ENCODE measurements at places on chromosomes 3 and 15.

GRCh38 chr3:177463863-177464262 lies 266.6 kb upstream of the TBL1XR1 start:
- DNase-seq = peak; percentile 54

- DNase-seq = no peak
Measured at GRCh38 chr3:57586778-57587177, 10.4 kb downstream of the ARF4 start.

GRCh38 chr3:181917027-181917426 lies 205.3 kb downstream of the SOX2 start:
- peak; percentile 20 for DNase-seq

- peak; percentile 32 for DNase-seq
Measured at GRCh38 chr15:95024351-95024750, 793.0 kb downstream of the MCTP2 start.

Data from RPMI7951 (cell line).